ENCODE measurements at places on chromosomes 4 and X.
A peak's percentile ranks its signal among the peaks of the same experiment; 100 is the strongest.

GRCh38 chrX:153967536-153968224 lies 3.9 kb downstream of the HCFC1 start:
- peak; percentile 67 for DNase-seq

- DNase-seq = no peak
Observed at GRCh38 chr4:20096911-20097310, 154.8 kb upstream of the SLIT2 start.

DNA sequence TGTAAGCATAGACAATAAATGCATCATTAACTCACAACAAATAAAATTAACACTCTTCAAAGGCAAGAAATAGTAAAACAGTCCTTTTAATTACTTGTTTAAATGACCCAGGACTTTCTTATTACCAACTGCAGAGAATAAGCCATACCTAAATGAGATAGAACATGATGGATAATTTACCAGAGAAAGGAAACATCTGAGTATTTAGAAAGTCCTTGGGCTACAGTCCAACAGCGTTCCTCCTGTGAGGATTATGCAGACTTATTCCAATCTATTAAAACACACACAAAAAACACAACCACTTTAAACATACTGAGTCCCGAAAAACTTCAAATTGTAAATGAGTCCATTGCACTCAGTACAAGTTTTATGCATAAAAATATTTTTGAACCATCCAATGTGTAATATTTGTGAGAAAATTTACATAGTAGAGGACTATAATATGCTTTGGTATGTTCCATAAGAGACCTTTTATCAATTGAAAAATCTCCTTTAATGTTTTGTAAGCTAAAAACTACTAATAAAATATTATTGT lies 129.2 kb downstream of the NR3C2 start:
- DNase-seq = no peak

GRCh38 chrX:77427611-77428010 lies 19.6 kb upstream of the FGF16 start:
- DNase-seq = no peak

GRCh38 chr4:90071289-90072235 lies 55.6 kb upstream of the CCSER1 start:
- DNase-seq = no peak

DNA sequence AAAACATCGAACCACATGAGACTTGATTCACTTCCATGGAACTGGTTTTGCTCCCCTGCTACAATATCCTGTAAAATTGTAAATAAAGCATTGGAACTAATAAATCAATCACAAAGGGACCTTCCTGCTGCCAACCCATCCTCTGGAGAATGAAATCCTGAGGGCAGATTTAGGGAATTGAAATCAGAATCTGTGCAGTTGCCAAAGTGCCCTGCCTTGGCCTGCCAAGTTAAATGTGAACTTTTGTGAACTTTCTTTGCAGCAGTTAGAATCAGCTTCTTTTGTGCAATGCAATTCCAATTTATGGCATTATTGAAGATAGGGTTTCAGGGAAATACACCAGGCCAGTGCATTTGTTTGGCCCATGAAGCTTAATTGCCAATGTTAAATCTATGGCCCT lies 263.1 kb downstream of the PTTG2 start:
- DNase-seq = no peak

- no peak for DNase-seq
Observed at GRCh38 chr4:143473334-143474126, 40.0 kb upstream of the SMARCA5 start.

GRCh38 chr4:158159054-158159717 lies 13.6 kb downstream of the GASK1B start:
- DNase-seq = no peak

DNA sequence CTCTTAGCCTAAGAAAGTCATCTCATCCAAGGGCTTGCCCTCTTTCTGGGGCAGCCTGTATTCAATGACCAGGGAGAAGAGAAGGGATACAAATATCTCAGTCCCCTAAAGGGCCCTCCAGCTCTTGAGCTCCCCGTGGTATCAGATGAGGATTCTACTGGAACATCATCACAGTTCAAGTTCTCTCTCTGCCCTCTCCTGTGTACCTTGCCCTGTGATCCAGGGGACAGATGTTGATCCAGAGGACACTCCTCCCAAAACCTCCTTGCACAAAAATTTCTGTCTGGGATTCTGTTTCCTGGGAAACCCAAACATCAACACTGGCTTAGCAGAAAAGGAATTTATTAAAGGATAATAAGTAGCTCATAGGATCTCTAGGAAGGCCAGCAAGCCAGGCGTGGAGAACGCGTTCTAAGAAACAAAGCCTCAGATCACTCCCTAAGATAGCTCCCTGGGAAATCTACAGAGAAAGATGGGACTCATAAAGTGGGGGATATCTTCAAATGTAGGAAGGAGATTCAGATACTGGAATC lies 296.3 kb upstream of the KLF3 start:
- DNase-seq = no peak

GRCh38 chr4:85656759-85657505 lies 182.0 kb downstream of the ARHGAP24 start:
- DNase-seq = no peak

- peak; percentile 46 for DNase-seq
Observed at GRCh38 chrX:102950908-102951866, 14.1 kb downstream of the RAB40AL start.

GRCh38 chr4:6208416-6208815 lies 8.1 kb upstream of the JAKMIP1 start:
- no peak for DNase-seq

DNA sequence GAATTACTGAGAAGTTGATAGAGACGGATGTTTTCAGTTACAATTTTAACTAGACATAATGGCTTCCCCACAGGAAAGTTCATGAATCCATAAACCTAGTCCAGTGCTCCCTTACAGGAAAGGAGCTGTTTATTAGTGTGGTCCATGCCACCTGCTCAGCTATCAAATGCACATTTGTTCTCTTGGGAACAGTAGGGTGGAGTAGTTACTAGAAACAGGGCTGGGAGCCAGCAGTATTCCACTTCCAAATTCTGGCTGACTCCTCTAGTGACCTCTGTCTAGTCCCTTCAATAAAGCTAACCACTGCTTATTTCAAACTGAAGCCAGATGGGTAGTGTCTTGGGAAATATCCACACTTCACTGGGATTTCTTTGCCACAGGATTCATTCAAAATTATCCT lies 88.4 kb upstream of the TLL1 start:
- DNase-seq = no peak

- DNase-seq = no peak
Observed at GRCh38 chr4:169062897-169063244, 52.8 kb upstream of the CBR4 start.

- DNase-seq = no peak
Observed at GRCh38 chr4:183118141-183118540, 19.1 kb downstream of the WWC2 start.

Measured in CD4-positive, alpha-beta T cell treated with Interleukin-21 for 1 hour (primary cell).